ENCODE measurements at places on chromosomes 16 and 17. TPM values are rescaled to one million over a fixed set of nuclear protein-coding genes. Genes with fewer than 3 reads are reported as not detected.

The STH gene
- total RNA-seq: not detected

The SLFN12 gene
- total RNA-seq: 4.3 TPM

The POLDIP2 gene
- 127 TPM for total RNA-seq

The AKAP10 gene
- total RNA-seq: 18.5 TPM

The DBNDD1 gene
- 3.0 TPM for total RNA-seq

The SHISA9 gene
- 0.27 TPM for total RNA-seq

The GRAPL gene
- 1.7 TPM for total RNA-seq
